ENCODE measurements at places on chromosomes 4 and X. TPM values are rescaled to one million over a fixed set of nuclear protein-coding genes. Genes with fewer than 3 reads are reported as not detected.

Gene TASL
- polyA plus RNA-seq, result not detected

Gene PCDH11X
- not detected for polyA plus RNA-seq

Gene STARD8
- polyA plus RNA-seq, result 6.8 TPM

- no peak for DNase-seq
Observed at GRCh38 chrX:134654398-134655012, 3.8 kb downstream of the PLAC1 start.

Gene THAP6
- polyA plus RNA-seq, result 2.1 TPM

DNA sequence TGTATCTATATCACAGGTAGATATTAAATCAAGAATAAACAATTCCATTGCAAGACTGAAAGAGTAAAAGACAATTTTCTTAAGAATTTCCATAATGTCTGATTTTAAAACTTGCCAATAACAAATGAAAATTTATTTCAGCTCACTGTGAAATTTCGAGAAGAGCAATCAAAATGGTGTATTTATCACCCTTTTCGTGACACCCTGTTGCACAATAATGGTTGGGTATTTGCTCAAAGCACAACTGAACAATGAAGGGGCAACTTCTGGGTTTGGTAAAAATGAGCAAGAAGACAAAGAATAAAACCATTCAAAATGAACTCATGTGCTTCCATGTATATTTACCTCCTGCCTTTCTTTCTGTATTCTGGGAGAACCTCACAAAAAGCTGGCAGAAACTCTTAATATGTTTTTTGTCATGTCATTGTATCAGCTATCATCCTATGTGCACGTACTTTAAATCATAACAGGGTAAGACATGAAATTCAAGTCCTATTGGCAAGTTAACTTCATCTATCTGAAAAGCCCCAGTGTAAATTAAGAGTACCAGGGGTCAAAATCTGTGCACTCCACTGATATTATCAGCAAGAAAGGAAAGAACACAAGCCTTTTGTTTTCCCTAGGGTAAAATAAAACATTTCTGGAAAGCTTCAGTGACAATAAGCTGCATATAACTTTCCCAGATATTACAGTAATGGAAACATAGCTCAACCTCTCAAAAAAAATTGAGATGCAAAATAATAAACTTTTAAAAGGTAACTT is 126.9 kb upstream of the CBR4 start:
- peak; percentile 76 for DNase-seq

Gene CENPVL3
- polyA plus RNA-seq, result not detected

DNA sequence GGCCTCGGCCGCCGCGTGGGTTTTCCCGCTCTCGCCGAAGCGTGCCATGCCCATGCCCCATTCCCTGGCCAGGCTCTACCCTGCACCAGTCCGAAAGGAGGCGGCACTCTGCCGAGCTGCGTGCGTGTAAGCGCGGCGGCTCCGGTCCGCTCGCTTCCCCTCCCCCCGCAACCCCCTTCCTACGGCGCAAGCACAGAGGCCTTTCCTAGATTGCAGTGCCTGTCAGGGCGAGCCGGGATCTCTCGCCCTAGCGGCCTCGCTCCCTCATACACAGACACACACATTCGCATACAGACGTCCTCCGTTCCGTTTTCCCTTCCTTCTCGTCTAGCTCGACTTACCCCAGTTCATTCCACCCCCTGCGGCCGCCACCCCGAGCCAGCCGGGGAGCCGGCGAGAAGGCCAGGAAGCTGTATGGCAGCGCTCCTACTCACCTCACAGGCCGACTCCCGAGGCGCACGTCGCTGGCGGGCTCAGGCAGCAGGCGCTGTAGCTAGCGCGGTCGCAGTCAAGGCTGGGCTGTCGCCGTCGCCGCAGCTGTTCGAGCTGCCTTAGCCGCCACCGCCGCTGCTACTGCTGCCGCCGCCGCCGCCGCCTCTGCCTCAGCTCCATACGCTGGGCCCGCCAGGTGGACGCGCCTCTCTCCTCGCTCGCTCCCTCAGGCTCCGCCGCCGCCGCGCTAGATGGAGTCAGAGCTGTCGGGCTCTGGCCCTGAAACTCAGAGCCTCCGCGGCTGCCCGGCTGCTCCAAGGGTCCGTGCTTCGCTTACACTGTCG is 615 bp downstream of the NEXMIF start:
- peak; percentile 5 for DNase-seq

DNA sequence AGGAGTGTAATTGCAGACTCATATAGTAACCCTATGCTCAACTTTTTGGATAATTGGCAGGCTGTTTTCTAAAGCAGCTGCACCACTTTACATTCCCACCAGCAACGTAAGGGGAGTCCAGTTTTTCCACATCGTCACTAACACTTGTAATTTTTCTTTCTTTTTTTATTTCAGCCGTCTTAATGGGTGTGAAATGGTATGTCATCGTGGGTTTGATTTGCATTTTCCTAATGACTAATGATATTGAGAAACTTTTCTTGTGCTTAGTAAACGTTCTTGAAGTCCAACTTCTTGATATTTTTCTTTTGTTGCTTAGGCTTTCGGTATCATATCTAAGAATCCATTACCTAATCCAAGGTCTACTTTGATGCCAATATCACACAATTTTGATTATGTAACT is 95.3 kb upstream of the IL1RAPL1 start:
- DNase-seq, result no peak

DNA sequence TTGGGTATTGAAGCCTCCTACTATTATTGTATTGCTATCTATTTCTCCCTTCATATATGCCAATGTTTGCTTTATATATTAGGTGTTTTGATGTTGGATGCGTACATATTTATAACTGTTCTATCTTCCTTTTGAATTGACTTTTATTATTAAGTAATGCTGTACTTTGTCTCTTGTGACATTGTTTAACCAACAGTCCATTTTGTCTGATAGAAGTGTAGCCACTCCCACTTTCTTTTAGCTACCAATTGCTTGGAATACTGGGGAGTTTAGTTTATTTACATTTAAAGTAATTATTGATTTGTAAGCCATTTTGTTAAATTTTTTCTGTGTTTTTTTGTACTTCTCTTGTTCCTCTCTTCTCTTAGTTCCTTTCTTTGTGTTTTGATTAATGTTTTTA is 195.9 kb downstream of the GC start:
- DNase-seq, result no peak
